CD4-positive, alpha-beta memory T cell (primary cell): ENCODE measurements at places on chromosomes 3 and 15.
A peak's percentile ranks its signal among the peaks of the same experiment; 100 is the strongest.

GRCh38 chr3:100978011-100978659, 15.1 kb downstream of the ABI3BP start:
- no peak for DNase-seq

- no peak for DNase-seq
Measured at GRCh38 chr3:132346841-132347736, 29.9 kb downstream of the ACP3 start.

GRCh38 chr3:136979204-136979603, 21.4 kb downstream of the IL20RB start:
- no peak for DNase-seq

GRCh38 chr3:16885593-16886302, 993 bp downstream of the PLCL2 start:
- DNase-seq = no peak

- DNase-seq = no peak
Measured at GRCh38 chr3:36891701-36892160, 53.1 kb downstream of the TRANK1 start.

GRCh38 chr15:38168467-38169070, 84.1 kb upstream of the SPRED1 start:
- DNase-seq = no peak

DNA sequence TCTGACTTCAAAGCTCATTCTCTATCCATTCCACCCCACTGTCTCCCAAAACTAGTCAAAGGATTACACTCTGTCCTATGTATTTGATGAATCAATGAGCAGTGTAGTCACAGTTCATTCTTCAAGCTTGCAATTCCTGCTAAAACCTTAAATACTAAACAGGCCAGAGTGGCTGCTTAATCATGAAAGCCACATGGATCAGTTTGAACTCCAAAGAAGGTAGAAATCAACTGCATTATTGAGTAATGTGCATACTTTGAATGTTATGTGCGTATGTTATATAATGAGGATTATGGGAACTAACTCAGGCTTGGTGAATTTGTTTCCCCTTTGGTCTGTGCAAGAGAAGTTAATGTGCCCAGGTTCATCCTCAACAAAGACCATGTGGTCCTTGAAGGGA, 45.4 kb downstream of the PRICKLE2 start:
- DNase-seq = no peak

- no peak for DNase-seq
Measured at GRCh38 chr3:100228247-100228646, 32.5 kb upstream of the TBC1D23 start.

GRCh38 chr3:45807133-45807532, 10.8 kb upstream of the SLC6A20 start:
- no peak for DNase-seq

- DNase-seq = no peak
Measured at GRCh38 chr15:101203607-101204189, 48.1 kb downstream of the CHSY1 start.

- DNase-seq = no peak
Measured at GRCh38 chr3:110199588-110199943, 862.2 kb upstream of the DPPA4 start.

DNA sequence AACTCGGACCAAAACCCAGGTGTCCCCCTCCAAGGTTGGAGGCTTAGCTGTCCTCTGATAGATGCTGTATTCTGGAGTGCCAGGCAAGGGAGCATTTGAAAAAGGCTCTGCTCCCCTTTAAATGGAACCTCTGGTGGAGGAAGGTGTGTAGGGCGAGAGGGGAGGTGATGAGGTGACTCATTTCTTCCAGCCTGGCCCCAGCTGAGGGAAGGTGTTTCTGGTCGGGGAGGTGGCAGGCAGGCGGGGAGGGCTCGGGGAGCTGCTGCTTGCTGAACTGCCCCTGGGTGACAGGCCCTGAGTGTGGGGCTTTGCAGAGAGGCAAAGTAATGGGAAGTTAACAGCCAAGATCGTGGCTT, 18.8 kb downstream of the PSTPIP1 start:
- DNase-seq = peak; percentile 77

DNA sequence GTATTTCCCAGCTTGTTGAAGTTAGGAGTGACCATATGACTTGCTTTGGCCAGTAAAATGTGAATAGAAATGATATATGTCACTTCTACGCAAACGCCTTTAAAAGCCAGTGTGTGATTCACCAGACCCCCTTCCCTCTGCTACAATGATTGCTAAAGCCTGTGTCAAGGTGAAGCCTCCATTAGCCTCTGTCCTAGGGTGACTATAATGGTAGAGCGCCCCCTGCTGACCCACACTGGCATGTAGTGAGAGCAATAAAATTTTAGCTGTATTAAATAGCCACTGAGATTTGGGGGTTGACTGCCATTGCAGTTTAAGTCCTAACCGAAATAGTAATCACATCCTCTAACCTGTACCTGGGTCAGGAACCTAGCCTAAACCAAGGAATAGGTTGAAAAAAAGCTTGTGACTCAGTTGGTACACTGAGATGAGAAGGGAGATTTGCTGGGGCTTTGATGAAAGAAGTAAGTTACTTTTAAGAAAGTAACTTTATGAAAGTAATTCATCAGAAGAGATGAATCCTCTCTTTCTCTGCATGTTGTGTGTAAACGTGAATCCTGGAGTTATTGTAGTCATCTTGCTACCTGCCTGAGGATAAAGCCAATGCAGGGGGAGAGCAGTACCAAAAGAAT, 52.6 kb downstream of the GTF2E1 start:
- peak; percentile 80 for DNase-seq
